NCI-H2081 treated with DMSO at 0.1 percent for 48 hours (cell line): ENCODE measurements at places on chromosomes 6 and 20.

GRCh38 chr6:132218059-132218696, 183.1 kb downstream of the MOXD1 start:
- no peak for DNase-seq

GRCh38 chr6:158311193-158311592, 1.1 kb upstream of the TULP4 start:
- DNase-seq, result no peak

- no peak for DNase-seq
These were observed 12.8 kb upstream of the SDCBP2 start for GRCh38 chr20:1341561-1342265.

- no peak for DNase-seq
These were observed 12.7 kb upstream of the ARFGEF2 start for GRCh38 chr20:48908656-48909319.

GRCh38 chr6:40809627-40810026, 222.5 kb upstream of the LRFN2 start:
- no peak for DNase-seq
